Thyroid gland (tissue), 4 donors: ENCODE measurements at places on chromosomes 2 and 18. TPM values are rescaled to one million over a fixed set of nuclear protein-coding genes. Genes with fewer than 3 reads are reported as not detected.

- no peaks in the 10 kb centered on the region for H3K36me3 ChIP-seq
- no peak for DNase-seq
- no peak overlapping the region for H3K27ac ChIP-seq
- H3K4me3 ChIP-seq = no peak overlapping the region
- no peaks in the 10 kb centered on the region for H3K4me1 ChIP-seq
Measured at GRCh38 chr18:40685219-40685618, 1269.8 kb upstream of the PIK3C3 start.

DNA sequence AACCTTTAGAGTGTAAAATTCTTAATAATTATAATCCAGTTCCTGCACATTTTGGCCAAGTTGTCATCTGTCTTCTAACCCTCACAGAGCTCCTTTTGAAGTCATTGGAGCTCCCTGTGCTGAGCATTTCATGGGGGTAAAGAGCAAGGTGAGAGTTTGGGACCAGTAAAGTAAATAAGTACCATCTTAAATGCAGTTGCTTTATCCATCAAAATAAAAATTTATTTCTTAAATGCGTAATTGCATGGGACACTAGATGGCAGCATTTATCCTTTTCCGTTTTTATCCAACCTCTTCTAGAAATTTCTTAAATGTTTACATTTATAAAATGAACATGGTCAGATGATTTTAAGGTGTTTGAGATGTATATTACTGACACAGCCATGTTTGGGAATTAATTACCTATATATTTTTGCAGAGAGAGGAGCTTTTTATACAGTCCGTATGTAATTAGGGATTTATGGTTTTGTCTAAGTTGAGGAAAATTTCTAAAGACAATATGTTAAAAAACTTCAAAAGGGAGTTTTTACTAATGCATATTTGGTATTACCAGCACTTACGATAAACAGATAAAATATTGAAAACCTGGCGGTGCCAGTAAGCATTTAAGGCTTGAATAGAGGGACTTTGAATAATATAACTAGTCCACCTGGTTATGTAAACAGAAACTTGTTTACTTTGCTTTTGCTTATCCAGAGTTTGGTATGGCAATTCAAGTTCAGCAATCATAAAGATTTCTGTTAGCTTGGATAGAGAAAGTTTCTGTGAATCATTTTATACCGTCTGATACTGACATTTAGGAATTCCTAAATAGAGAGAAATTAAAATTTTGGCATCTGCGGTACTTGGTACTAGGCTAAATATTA lies 54.5 kb downstream of the ACSL3 start:
- no peak overlapping the region for H3K27ac ChIP-seq
- peaks cover 7% of the 10 kb centered on the region for H3K4me1 ChIP-seq
- H3K27me3 ChIP-seq = no peaks in the 10 kb centered on the region
- no peak for DNase-seq

DNA sequence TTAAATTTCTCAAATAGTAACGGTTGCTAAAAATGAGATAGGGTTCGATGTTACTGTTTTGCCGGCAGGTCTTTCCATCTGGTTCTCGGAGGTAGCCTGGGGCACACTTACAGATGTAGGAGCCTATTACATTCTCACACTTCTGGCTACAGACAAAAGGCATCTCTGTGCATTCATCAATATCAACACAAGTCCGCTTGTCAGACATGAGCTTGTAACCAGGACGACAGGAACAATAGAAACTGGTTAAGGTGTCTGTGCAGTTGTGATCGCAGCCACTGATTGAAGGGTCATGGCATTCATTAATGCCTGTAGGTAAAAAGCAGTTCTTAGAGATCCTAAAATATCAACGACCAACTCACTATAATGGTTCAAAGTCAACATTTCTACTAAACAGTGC lies 116.3 kb downstream of the DHRS9 start:
- no peak overlapping the region for H3K27ac ChIP-seq
- no peak for DNase-seq
- no peaks in the 10 kb centered on the region for H3K27me3 ChIP-seq
- H3K4me1 ChIP-seq = no peaks in the 10 kb centered on the region

DNA sequence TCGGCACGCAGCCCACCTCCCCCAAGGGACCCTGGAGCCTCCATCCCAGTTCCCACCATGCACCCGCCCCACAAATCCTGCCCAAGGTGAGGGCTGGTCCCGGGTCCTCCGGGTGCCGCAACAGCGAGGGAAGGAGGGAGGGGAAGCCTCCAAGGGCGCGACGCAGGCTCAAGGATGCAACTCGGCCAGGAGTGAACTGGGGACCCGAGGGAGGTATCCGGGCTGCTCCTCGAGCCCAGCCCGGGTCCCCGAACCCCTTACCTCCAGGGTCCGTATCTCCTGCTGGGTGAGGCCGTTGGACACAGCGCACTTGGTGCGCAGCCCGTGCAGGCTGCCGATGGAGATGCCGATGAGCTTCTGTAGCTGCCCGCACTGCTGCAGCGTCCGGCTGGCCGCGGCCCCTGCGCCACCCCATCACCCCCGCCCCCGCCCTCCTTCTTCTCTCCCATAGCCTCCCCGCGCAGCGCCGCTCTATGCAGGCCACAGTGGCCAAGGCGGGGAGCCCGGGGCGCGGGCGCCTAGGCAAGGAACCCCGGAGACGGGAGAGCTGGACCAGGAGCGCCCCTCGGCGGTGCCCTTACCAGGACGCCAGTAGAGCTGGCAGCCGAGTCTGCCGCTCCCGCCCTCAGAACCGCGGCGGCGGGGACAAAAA lies 124.1 kb downstream of the ANKRD30BL start:
- no peaks in the 10 kb centered on the region for H3K36me3 ChIP-seq
- no peak overlapping the region for H3K27ac ChIP-seq
- peak; percentile 3 for DNase-seq
- peaks cover 8% of the 10 kb centered on the region for H3K27me3 ChIP-seq
- no peak overlapping the region for H3K4me3 ChIP-seq
- H3K4me1 ChIP-seq = no peaks in the 10 kb centered on the region

DNA sequence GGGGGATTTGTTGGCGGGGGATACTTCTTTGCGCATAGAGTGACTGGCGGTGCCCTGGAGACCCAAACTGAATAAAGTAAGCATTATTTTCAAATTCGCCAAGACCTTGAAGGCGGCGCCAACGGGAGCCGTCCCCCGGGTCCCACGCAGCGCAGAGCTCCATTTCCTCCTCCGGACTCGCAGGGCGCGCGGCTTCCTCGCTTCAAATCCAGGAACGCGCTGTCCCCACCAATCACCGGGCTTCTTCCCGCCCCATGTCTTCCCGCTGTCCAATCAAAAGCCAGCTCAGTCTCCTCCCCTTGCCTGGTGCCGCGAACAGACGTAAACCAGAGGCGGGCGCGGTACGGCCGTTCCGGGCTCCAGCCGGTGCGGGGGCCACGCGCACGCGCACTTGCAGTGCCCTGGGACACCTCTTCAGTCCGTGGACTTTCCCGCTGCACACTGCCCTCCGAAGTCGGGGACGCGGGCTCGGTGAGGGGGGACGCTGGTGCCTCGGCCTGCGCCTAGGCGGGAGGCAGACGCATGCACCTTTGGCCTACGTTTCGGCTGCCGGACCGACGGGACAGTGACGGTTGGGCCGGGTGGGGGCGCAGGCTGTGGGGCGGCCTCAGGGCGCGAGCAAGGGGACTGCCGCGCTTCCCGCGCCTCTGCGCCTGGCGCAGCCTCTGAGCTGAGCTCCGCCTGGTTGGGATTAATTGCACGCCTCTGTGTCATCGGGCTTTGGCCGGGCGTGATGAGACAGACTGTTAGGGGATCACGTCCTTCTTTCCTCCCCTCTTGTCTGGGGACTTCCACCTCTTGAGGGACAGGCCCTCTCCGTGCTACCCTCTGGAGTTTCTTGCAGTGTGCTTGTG lies at the start of gene CEP192:
CEP192 (plus strand) TSS at position 396 of the 854 bp plus-strand sequence. CDS start 8,063 bp downstream, outside the sequence.
- H3K36me3 ChIP-seq = no peaks in the 10 kb centered on the region
- peak within 1 kb of the TSS; percentile 84 for H3K4me3 ChIP-seq
- peak; percentile 98 for DNase-seq
- peak within 1 kb of the TSS; percentile 92 for H3K27ac ChIP-seq

- H3K4me3 ChIP-seq = no peak overlapping the region
- peaks cover 5% of the 10 kb centered on the region for H3K4me1 ChIP-seq
- DNase-seq = no peak
Measured at GRCh38 chr2:64085936-64086335, 58.3 kb downstream of the PELI1 start.

GRCh38 chr18:34821669-34822210 lies 111.6 kb downstream of the DTNA start:
- H3K27ac ChIP-seq = no peak overlapping the region
- no peaks in the 10 kb centered on the region for H3K4me1 ChIP-seq
- no peak for DNase-seq

- no peak overlapping the region for H3K4me3 ChIP-seq
- no peak overlapping the region for H3K27ac ChIP-seq
Measured at GRCh38 chr2:165561516-165561915, 92.0 kb downstream of the CSRNP3 start.

DNA sequence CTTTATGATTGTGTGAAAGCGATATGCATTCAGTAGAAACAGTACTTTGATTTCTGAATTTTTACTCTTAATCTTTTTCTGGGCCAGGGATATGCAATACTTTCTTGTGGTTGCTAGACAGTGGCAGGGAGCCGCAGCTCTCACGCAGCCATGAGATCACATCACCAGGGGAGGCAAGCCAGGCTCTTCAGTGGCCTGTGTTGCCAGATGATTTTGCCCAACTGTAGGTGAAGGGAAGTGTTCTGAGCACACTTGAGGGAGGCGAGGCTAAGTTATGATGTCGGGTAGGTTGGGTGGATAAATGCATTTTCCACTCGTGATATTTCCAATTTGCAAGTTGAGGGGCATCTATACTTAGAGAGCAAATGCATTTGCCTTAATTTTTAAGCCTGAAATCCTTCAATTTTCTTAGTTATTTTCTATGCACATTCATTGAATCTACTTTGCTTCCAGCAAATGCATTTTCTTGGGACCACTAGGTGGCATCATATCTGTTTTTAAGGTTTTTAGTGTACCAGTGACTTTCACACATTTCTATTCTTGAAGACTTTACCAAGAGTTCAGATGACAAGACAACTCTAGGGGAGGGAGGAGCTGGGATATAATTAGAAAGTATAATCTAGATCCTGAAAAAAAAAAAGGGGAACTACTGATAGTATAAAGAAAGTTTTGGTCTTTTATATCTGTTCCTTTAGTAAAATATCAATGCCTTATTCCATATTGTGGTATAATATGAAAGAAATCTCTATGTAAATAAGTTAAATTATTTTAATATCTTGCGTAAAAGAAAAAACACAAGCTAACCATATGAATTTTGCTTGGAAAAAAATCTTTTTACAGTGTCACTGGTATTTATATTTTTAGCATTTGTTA lies 643.3 kb downstream of the SOCS6 start:
- H3K27ac ChIP-seq = no peak overlapping the region
- no peaks in the 10 kb centered on the region for H3K4me1 ChIP-seq
- no peaks in the 10 kb centered on the region for H3K36me3 ChIP-seq
- DNase-seq = no peak

Gene NDC80
- not detected for total RNA-seq

Gene FSHR
- not detected for total RNA-seq
